ENCODE measurements at places on chromosomes 2 and 18.

GRCh38 chr2:207603486-207603885 is 21.7 kb downstream of the METTL21A start:
- DNase-seq, result no peak
- no peaks in the 10 kb centered on the region for H3K27me3 ChIP-seq
- H3K36me3 ChIP-seq, result peaks cover 45% of the 10 kb centered on the region
- H3K4me3 ChIP-seq, result no peak overlapping the region

DNA sequence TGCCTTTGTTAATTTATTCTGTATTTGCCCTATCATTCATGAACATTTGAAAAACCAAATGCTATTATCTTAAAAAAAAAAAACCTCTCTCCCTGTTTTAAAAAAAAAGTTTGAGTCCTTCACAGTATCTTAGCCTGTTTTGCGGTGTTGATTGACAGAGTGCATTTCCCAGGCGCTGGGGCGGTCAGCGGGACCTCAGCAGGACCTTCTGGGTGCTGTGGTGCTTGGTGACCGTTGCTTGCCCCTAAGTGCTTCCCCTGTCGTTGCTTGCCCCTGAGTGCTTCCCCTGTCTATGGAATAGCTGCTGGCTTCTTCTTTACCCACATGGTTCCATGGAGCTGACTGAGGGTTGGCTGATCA is 12.1 kb downstream of the ATP6V1C2 start:
- peaks cover 6% of the 10 kb centered on the region for H3K27me3 ChIP-seq
- no peak overlapping the region for H3K27ac ChIP-seq
- no peaks in the 10 kb centered on the region for H3K4me1 ChIP-seq
- DNase-seq, result no peak
- H3K36me3 ChIP-seq, result no peaks in the 10 kb centered on the region

DNA sequence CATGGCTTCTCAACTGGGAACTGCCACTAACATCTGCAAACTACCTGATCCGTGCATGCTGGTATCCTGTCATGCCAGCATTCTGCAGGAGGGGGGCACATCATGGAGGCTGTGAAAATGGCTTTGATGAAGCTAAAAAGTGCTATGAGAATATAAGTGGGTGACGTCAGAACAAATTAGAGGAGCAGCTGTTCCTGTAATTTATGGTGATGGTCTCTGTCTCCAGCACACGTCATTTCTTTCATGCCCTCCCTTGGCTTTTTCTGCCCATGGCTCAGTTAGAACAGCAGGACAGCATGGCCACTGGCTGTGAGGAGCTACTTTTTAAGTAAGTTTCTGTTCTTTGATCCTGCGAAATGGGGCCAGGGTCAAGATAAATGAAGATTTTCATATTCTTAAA is 466.3 kb downstream of the THSD7B start:
- no peak for DNase-seq
- no peaks in the 10 kb centered on the region for H3K36me3 ChIP-seq
- H3K4me1 ChIP-seq, result no peaks in the 10 kb centered on the region
- H3K27me3 ChIP-seq, result no peaks in the 10 kb centered on the region
- no peak overlapping the region for H3K4me3 ChIP-seq
- no peak overlapping the region for H3K27ac ChIP-seq

DNA sequence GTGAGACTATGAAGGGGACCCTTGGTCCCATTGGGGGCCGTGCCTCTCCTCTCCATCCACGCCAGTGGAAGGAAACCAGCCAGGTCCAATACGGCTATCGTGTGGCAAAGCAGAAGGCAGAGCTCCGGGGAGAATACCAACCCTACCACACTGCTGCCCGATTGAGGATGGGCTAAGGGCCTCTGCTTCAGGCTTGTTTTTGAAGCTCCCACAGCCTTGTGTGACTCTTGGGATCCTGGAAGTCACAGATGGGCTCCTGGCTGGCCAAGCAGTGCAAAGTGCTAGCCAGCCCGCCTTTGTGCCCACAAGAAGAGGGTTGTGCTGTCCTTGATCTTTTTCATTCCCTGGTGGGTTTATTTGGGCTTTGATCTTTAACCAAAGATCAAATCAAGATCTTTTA is 70.6 kb upstream of the ID2 start:
- H3K4me3 ChIP-seq, result no peak overlapping the region
- H3K4me1 ChIP-seq, result peaks cover 41% of the 10 kb centered on the region
- H3K27me3 ChIP-seq, result peaks cover 6% of the 10 kb centered on the region
- H3K27ac ChIP-seq, result no peak overlapping the region
- DNase-seq, result no peak

DNA sequence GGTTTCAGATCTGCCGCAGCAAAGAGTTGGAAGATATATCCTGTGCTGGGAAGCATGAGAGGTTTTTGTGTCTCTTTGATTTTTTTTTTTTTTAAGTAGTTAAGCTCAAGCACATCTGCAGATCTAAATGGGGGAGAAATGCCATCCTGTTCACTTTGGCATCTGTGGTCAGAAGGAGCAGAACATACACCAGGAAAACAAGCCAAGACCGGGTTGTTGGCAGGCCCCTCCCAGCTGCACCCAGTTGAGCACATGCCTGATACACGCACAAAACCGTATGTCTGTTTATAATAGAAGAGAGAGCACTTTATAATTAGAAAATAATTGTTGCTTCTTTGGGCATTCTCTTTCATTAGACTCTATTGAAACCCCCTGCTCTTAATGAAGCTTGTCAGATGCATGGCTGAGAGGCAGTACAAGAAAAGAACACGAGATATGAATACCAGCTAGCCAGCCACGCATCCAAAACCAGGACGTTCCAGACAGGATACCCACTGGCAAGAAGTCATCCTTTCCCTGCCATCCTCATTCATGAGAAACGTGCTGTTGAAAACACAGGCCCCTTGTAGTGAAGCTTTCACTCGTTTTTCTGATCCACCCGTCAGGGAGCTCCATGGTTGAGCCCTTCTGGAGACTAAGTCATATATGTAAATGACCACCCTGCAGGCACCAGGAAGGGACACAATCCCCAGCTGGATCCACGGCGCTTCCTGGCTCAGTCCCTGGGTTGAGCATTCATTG is 152.2 kb downstream of the ALPK2 start:
- no peaks in the 10 kb centered on the region for H3K36me3 ChIP-seq
- H3K27me3 ChIP-seq, result no peaks in the 10 kb centered on the region
- no peaks in the 10 kb centered on the region for H3K4me1 ChIP-seq

DNA sequence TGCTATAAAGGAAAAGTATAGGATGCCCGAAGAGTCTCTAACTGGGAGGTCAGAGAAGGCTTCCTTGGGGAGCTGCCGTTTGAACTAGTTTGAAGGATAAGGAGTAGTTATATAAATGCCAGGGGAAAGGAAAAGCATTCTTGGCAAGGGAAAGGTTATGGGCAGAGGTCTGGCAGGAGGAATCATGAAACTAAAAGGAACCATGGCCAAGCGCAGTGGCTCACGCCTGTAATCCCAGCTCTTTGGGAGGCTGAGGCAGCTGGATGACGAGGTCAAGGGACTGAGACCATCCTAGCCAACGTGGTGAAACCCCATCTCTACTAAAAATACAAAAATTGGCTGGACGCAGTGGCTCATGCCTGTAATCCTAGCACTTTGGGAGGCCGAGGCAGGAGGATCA is 100.6 kb upstream of the MSH2 start:
- peaks cover 14% of the 10 kb centered on the region for H3K4me1 ChIP-seq
- no peak overlapping the region for H3K4me3 ChIP-seq
- H3K27me3 ChIP-seq, result peaks cover 16% of the 10 kb centered on the region
- no peak for DNase-seq
- H3K36me3 ChIP-seq, result no peaks in the 10 kb centered on the region

DNA sequence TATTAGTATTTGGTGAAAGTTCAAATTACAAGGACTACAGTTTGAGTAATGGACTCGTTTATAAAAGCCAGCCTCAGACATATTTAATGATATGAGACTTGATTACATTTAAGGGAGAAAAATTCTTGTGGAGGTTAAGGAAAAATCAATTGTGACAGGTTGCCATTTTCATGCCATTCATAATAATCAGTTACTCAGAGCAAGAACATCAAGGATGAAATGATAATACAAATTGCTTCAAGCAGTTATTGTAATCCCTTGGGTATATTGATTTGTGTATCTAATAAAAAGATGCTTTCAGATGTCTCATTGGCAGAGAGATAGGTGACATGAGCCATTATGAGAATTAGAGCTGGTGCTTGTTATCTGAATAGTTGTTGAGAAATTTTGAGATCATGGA is 153.6 kb downstream of the ATP9B start:
- DNase-seq, result no peak
- H3K36me3 ChIP-seq, result peaks cover 8% of the 10 kb centered on the region

Data from activated naive CD8-positive, alpha-beta T cell treated with anti-CD3 and anti-CD28 coated beads, Interleukin-2, amount 50 U/mL, for 24 hours (primary cell).